ENCODE measurements at places on chromosomes 3 and 15.

GRCh38 chr3:55480911-55481743, 6.0 kb downstream of the WNT5A start:
- DNase-seq: peak; percentile 41

- peak; percentile 45 for DNase-seq
Measured at GRCh38 chr15:92429378-92430068, 35.8 kb downstream of the ST8SIA2 start.

GRCh38 chr3:194988495-194989165, 282.3 kb downstream of the XXYLT1 start:
- DNase-seq: no peak

DNA sequence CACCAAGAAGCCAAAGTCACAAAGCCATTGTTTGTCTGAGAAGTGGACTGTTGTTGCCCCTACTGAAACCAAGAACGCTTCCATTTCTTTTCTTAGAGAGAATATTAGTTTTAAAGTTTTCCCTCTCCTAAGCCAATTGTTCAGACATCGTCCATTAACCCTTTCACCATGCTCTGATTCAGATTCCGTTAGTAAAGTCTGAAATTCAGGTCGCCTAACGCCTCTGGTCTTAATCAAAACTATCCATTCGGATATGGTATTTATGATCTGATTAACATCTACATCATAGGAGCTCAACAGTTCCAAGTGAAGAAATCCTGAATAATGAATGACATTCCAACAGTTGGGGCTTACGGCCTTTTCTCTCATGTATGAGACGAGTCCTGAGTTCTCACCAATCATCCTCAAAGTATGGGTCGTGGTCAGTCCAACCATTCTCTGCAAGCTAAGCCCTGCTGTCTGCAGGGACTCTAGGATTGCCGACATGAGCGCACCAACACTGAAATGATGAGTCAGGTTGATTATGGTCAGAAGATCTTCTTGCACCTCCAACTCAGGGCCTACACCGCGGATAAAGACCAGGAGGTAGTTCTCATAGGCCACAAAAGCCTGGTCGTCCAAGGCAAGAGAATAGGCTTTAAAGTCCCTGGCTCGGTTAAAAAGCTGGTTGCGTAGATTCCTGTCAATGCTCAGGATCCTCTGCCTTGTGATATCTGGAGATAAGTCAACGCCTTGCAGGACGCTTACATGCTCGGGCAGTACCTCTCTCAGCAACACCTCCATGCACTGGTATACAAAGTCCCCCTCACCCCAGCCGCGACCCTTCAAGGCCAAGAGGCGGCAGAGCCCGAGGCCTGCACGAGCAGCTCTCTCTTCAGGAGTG, 767 bp downstream of the EPM2AIP1 start:
- DNase-seq: no peak
